Left colon (tissue), 2 donors: ENCODE measurements at places on chromosomes 2 and 18. TPM values are rescaled to one million over a fixed set of nuclear protein-coding genes. Genes with fewer than 3 reads are reported as not detected.

GRCh38 chr2:95232232-95232631, 24.9 kb downstream of the ZNF892 start:
- DNase-seq, result no peak

DNA sequence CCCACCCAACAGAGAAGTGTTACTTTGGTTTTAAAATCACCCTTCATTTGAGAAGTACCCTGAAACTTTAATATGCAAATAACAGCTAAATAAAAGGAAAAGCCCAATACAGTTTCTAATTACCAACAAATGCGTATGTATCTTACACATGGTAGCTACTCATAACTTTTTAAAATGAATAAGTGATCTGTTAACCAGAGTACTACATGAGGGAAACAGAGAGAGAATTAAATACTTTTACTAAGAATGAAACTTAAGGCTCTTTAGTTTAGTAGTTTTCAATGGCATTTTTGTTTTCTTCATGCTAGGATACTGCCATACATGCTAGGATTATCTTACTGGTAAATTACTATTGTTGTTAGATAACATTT, 39.1 kb upstream of the NABP1 start:
- no peak for DNase-seq

CCNYL1 gene
- 51.4 TPM for total RNA-seq

DNA sequence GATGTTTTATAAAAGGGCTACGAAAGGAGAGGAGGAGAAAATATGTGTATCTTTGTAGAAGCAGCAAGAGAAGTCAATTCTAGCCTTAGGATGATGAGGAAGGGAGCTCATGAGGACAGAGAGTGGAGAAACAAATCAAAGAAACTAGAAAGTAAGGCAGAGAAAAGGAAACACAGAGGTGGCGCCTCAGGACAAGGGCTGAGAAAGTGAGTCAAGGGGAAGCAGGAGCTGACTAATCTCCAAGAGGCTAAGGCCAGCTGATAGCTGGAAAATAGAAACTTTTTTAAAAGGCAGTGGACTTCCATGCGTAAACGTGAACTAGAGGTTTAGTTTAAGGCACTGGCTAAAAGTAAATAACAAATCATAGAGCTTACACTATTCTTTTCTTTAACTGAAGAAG, 173.3 kb downstream of the ANKRD44 start:
- DNase-seq, result no peak

GRCh38 chr2:150387586-150388288, 99.7 kb downstream of the RND3 start:
- no peak for DNase-seq

DNA sequence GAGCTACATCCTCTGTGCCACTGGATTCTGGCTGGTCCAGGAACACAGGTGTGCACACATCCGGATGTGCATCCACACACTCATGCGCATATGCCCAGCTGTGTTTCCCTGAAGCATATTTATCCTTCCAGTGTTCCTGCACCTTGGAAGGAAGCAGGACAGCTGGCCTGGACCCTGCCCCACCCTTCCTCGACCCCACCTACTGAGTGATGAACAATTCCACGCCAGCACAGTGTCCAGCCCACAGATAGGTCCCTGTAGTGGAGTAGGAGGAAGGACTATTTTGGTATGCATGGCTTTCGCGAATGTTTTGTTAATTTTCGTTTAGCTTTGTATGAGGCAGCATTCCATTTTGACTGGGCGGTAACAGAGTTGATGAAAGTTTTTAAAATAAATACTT, 211.5 kb downstream of the AGAP1 start:
- DNase-seq, result no peak

DNA sequence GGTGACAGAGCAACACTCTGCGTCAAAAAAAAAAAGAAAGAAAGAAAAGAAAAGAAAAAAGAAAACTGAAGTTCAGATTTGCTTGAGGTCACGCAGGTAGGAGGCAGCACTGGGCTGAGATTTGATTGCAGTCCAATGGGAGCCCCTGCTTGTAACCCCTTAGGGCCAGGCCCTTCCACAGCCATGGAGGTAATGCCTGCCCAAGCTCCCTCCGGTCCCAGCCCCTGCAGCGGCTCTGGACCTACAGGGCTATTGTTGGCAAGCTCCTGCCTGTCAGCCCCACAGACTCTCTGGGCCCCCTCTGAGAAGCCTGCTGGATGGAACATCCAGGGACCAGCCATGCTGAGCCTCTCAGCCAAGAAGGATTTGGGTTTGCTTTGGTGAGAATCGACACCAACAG, 12.2 kb downstream of the ZFP36L2 start:
- no peak for DNase-seq
